Fibroblast of villous mesenchyme (primary cell): ENCODE measurements at places on chromosomes 11 and 22. TPM values are rescaled to one million over a fixed set of nuclear protein-coding genes. Genes with fewer than 3 reads are reported as not detected.

DNA sequence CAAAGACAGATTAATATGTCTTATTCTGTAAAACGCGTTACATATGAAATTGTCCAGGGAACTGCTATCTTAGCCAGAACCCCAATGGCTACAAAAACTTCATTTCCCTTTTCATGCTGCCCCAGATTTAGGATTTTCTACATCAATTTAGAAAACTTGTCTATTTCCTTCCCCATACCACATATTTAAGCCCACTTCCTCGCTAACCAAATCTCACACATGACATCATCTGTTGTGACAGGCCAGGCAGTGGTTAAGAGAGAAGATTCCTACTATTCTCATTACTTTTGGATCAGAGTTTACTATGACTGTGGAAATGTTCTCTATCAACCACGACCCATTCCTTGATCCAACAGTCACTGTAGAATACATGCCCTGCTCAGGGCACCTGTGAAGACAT lies 15.9 kb downstream of the CCDC82 start:
- no peak for DNase-seq

The GAB4 gene
- total RNA-seq: not detected in 2 replicates

- DNase-seq: no peak
Observed at GRCh38 chr11:99098751-99099150, 78.0 kb downstream of the CNTN5 start.

The CASP5 gene
- total RNA-seq: 0.43 TPM in 1 of 2 replicates, not detected in the other

DNA sequence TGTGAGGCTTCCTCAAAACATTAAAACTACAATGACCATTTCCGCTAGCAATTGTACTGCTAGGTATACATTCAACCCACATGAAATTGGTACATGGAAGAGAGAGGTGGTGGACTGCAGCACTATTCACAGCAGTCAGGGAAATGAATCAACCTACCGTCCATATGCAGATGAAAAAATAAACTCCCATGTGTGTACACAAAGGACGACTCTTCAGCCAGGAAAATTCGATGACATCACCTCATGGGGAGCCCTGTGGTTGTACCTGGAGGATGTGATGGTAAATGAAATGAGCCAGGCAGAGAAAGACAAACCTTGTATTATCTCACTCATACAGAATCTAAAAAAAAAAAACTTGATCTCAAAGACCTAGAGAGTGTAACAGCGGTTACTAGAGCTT lies 23.3 kb downstream of the RFPL3 start:
- DNase-seq: no peak
